ENCODE measurements at places on chromosomes 4 and X.
A peak's percentile ranks its signal among the peaks of the same experiment; 100 is the strongest.

- no peak for DNase-seq
Measured at GRCh38 chrX:142149919-142150318, 55.2 kb downstream of the MAGEC2 start.

- no peak for DNase-seq
Measured at GRCh38 chr4:70360460-70360859, at the start of gene SMR3A. Gene SMR3A, plus strand, starts transcription at chr4:70360760. Its CDS starts 1,356 bp downstream, at chr4:70362116.

DNA sequence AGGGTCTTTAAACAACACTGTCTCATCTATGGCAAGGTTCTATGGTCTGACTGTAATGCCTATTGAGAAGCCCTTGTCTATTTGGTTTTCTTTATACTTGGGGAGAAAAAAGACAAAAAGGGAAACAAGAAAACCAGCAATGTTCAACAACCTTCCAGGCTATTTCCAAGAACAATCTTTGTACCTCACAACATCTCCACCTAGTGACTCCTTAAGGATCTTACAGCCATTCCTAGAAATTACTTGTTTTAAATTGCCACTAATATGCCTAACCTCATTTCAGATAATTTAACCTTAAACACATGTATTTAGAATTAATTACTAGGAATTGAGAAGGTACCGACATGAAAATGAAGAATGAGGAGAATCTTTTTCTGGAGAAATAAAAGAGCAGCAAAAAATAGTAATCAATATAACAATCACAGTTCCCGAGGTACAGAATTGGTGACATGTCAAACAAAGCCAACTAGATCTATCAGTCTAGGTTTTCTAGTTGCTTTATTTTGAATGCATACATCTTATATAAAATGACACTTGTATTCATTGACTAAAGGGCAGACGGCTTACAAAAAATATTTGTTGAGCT, 1.6 kb upstream of the RBM46 start:
- DNase-seq = no peak

GRCh38 chr4:107153228-107153627, 117.1 kb upstream of the DKK2 start:
- DNase-seq = no peak

- DNase-seq = no peak
Measured at GRCh38 chr4:5750946-5751665, 40.1 kb downstream of the EVC start.

GRCh38 chrX:25005382-25006185, 10.2 kb downstream of the ARX start:
- DNase-seq = no peak

DNA sequence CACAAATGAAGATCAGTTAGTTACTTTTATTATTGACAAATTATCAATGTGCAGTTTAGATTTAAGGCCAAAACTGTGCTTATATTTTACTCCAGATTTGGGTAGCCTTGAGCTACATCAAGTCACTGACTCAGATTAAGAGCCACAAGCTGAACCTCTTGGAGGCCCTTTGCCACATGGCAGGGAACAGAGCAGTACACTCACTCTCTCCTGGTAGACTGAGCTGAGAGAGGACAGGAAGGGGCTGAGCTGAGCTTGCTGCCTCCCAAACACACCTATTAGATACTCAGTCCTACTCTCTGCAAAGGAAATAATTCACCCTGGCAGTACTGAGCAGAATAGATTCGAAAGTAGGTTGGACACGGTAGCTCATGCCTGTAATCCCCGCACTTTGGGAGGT, 7.8 kb downstream of the STAP1 start:
- DNase-seq = no peak

- no peak for DNase-seq
Measured at GRCh38 chr4:148514581-148514980, 72.4 kb upstream of the NR3C2 start.

- DNase-seq = no peak
Measured at GRCh38 chr4:78092850-78093249, 35.7 kb downstream of the FRAS1 start.

- DNase-seq = no peak
Measured at GRCh38 chr4:24736066-24736465, 59.3 kb upstream of the SOD3 start.

- no peak for DNase-seq
Measured at GRCh38 chr4:113080050-113080449, 30.6 kb downstream of the ANK2 start.

DNA sequence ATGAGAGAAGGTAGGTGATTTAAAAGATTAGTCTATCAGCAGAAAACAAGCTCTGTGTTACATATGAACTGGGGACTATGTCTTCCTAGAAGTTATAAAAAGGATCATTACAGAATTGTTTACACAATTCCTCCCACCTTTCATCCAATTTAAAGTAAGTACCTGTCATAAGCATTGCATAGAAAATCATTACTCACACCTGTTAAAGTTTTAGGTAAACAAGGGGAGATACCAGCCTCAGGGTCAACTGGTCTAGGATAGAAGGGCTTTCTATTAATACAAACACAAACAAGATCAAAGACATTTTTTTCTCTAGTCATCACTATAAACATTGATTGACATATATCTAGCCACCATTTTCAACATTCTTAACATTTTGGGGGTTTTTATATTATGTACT, 333.9 kb downstream of the ARHGAP24 start:
- no peak for DNase-seq

DNA sequence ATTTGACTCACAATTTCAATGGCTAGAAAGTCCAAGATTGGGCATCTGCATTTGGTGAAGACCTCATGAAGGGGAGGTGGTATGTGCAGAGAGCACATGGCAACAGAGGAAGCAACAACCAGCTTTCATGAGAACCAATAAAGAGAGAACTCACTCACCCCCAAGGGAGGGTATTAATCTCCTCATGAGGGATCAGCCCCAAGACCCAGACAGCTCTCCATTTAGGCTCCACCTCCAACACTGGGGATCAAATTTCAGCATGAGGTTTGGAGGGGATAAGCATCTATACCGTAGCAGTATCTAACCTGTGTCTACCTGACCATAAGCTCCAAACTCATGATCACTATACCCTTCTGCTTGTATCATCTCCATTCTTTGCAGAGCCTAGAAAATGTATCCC, 9.3 kb upstream of the TBC1D19 start:
- no peak for DNase-seq

DNA sequence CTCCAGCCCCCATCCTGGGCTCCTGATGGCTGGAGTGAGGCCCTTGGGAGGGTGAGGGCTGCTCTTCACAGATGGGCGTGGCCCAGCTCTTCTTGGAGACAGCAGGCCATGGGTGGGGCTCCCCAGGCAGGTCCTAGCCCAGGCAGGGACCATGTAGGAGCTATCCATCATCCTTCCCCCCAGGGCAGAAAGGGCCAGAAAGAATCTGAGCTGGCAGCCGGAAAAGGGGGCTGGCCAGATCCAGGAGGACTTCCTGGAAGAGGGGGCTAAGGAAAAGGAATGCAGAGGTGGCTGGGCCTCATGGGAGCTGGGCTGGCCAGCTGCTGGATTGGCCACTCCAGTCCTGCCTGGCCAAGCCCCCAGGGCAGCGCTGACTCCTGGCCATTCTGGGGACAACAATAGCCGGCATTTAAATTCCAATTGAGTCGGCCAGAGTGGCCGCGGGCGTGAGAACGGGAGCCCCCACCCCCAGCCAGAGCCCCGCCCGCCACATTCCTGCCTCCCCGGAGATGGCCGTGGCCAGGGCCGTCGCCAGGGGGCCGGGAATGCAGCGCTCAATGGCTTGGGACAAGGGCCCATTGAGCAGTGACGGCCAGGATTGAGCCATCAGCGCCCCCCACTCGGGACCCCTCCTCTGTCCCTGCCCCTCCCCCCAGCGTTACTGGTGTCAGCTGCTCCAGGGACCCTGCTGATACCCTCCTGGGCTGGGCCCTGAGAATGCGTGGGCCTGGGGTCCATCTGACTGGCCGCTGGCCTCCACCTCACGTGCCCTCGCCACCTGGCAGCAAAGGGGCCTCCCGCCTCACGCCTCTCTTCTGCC, 15.1 kb upstream of the FGFR3 start:
- no peak for DNase-seq

DNA sequence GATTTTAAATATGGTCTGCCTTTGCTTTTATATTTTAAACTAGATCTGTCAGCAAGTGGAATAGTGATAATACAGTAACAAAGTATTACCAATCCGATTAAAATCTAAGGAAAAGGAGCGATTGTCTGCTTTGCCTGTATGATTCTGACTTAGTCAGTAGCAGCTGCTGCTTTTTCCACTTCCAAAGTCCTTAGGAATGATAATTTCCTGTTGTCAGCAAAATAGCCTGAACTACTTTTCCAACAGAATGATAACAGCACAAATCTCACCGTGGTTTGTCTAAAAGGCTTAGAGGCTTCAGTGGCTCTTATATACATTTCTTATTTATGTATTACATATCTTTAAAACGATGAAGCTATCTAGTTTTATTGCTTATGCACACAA, 290.0 kb downstream of the ANK2 start:
- no peak for DNase-seq

GRCh38 chr4:86948276-86948675, 13.5 kb downstream of the AFF1 start:
- DNase-seq = no peak

DNA sequence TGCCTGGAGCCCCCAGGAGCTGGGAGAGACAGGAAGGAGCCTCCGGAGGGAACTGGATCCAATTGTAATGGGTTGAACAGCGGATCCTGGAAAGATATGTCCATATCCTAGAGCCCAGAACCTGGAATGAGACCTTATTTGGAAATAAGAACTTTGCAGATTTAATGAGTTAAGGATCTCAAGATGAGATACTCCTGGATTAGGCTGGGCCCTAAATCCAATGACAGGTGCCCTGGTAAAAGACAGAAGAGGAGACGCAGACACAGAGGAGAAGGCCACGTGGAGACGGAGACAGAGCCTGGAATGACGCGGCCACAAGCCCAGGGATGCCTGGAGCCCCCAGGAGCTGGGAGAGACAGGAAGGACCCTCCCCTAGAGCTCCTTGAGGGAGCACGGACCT, 34.1 kb downstream of the P2RY8 start:
- DNase-seq = no peak

GRCh38 chrX:117138070-117138469, 675.3 kb upstream of the CT83 start:
- DNase-seq = no peak

GRCh38 chrX:872090-872489, 241.5 kb downstream of the SHOX start:
- DNase-seq = no peak

GRCh38 chr4:102606261-102606660, 105.1 kb downstream of the NFKB1 start:
- no peak for DNase-seq

DNA sequence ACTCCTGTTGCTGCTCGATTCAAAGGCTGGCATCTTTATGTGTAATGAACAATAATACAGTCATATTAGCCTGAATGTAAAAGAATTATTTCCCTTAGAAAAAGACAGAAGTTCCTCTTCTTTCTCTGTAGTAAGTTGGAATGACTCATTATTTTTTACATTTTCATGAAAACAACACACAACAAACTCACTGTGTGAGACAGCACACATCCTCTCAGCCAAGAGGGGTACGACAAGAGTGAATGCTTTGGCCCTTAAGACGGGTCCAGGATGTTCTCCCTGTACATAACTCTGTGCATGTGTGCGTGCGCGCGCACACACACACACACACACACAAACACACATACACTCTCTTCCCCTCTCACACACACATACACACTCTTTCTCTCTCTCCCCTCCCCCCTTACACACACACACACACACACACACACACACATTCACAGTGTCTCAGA, 72.8 kb downstream of the MANBA start:
- no peak for DNase-seq

GRCh38 chr4:26171941-26172340, 148.9 kb upstream of the RBPJ start:
- peak; percentile 76 for DNase-seq

DNA sequence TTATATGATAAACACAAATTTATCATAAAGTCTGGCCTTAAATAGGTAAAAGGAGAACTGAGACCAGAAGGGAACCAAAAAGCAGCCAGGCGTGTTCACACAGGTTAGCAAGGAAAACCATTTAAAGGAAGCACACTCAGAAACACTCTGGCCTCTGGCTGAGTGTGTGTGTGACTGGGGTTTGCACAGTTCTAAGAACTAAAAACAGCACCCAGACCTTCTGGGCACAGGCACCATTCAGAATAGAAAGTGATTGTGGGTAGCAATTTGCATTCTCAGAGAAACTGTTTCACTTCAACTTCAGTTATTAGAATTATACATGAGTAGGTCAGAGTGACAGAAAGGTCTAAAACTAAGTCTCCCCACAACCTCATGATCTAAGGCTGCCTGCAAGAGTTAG, 10.0 kb downstream of the GPR82 start:
- DNase-seq = no peak

DNA sequence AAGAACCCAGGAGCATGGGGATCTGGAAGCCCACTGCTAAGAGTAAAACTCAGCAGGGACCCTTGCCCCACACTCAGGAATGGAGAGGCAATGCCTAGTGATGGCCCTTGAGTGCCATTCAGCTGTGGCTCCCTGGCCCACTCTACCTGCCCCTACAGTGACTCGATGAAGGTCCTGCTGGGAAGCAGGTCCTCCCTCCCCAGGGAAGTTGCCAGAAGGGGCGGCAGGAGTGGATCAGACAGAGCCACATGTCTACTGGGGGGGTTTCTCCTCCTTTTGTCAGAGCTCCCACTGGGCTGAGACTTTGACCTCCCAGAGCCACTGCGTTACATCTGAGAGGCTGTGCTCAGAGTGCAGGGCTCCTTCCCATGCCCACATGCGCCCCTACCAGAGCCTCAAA, 1.2 kb downstream of the SLC10A3 start:
- no peak for DNase-seq

GRCh38 chr4:64144994-64145393, 264.3 kb downstream of the TECRL start:
- no peak for DNase-seq

DNA sequence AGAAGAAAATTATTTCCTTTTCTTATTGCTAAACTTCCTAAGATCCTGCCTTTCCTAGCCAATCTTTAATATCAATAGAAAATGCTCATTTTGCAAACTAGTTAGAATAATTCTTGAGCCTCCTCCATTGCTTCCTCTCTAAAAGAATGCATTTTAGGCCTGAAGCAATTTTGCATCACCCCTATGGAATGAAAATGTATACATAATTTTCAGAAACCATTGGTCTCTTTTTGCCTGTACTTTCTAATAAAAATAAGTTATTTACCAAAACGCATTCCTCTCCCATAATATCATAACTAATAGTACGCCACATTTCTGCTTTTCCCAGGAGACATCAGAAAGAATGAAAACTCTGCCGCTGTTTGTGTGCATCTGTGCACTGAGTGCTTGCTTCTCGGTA, 1.7 kb downstream of the MUC7 start:
- no peak for DNase-seq

DNA sequence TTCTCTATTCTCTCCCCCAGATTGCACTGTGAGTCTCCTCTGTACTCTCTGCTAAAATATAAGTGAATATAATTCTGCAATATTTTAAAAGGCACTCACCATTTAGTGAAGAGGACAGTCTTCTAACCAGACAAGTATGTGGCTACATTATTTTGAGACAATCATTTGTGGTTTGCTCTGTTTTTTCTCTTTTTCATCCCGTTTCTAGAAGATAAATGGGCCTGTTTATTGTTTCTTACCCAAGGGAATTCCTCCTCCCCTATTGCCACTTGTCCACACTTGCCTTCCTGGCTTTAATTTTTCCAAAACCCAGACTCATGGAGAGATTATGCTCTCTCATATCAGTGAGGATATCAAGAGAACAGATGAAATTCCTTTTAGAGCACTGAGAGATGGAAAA, 18.6 kb upstream of the IL13RA2 start:
- DNase-seq = no peak
